ENCODE measurements at places on chromosomes 1 and 21.

DNA sequence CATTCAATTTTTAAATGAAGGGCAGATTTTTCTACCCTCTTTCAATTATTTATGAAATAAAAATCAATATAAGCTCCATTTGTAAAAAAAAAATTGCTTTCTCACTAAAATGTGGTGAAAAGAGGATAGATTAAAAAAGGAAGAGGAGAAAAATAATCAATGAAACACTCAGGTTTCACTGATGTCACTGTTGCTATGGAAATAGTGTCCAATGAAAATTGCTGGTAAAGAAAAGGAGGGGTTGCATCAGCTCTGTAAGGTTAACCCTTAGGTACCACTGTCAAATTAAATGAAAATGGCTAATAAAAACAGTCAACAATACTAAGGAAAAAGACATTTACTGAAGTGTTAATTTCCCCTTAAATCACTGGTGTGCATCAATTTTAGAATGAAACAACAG, 91.6 kb upstream of the TTC39A start:
- no peak for DNase-seq

DNA sequence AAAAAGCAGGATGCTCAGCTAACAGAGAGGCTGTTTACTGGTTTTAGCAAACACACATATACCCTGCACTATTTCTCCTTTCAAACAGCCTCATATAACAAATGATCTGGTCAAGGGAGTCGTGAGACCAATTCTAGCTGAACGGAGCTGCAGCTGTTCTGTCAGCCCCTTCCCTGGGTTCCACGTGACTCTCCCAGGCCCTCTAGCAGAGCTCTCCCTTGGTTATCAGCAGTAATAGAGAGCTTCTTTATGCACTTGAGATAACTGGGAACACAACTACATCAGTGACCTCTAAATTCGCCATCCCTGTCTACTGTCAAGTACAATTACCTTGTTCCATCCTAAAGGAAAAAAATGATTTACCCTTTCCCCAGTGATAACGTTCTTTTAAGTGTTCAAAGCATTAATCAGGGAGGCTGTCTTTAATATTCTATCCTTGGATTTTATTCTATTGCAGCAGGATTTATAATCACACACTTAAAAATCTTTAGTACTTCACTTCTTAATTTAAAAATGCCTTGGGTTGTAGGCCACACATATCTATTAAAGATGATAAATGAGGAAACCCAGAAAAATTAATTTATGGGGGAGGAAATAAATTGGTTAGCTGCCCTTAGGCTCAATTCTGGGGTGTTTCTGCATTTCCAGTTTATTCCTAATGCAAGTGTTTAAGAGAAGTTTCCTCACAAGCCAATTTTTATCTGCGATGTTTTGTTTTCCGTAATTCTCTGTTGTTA, 28.2 kb downstream of the PTGER3 start:
- DNase-seq = no peak

DNA sequence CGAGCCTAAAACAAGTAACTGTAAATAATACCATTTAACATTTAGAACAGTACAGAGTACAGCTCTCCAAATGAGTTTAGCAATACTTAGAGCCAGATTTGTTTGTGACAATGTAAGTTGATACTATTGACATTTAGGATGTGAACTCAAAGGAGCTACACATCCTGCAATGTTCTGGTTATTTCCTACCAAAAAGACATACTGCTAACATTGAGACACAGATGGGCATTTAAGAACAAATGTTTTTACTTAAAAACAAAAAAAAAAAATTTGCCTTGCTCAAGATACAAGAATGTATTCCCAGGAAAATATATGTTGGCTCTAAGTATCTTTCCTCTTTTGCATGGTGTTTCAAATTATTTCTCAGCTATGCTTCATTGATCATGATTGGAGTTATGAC, 1464.8 kb upstream of the PRMT6 start:
- DNase-seq = no peak

GRCh38 chr1:168832661-168833060, 103.7 kb upstream of the DPT start:
- DNase-seq = no peak

DNA sequence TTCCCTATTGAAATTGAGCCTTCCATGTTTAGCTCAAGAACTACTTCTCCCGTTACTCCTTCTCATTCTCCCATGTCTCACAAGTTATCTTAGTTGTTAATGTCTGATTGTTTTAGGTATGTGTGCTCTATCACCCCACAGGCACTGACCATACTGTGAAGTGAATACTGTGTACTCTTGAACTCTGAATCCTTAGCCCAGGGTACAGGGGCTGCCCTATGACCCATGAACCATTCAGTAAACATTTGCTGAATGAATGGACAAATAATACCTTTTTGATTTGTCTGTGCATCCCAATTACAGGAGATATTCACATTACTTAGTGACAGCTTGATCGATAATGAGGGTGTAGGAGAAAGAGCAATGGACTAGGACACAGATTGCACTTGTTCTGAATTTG, 169.4 kb upstream of the BEND5 start:
- no peak for DNase-seq

DNA sequence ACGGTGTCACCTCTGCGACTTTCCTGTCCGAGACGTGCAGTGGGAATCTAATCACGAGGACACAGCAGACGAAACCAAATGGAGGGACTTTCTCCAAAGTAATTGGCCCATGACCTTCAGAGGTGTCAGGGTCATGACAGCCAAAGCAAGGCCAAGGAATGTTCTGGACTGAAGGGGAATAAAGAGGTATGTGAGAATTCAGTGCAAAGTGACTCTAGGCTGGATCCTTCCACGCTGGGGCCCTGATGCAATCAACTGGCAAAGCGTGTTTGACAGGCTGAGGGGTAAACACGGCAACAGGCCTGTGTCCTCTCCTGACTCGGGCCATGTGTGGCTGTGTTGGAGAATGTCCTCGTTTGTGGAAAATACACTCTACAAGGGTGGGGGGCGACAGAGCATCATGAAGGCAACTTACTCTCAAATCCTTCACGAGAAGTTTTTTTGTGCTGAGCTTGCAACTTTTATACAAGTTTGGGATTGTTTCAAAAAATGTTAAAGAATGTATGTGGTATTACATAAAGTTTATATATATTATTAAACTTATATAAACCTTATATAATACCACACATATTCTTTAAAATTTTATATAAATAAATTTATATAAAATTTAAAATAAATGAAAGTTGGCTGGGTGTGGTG, 1.7 kb downstream of the CFAP74 start:
- DNase-seq = no peak

- DNase-seq = no peak
Observed at GRCh38 chr1:228697207-228698016, 37.9 kb upstream of the RHOU start.

All from GM19239 (cell line).